Stimulated activated CD4-positive, alpha-beta T cell treated with anti-CD3 and anti-CD28 coated beads, Interleukin-4, amount 100 ng/mL, for 1 hour (primary cell): ENCODE measurements at places on chromosomes 13 and 19.

- DNase-seq = no peak
Observed at GRCh38 chr13:106986033-106986484, 418.1 kb upstream of the ARGLU1 start.

- no peak for DNase-seq
Observed at GRCh38 chr13:59374691-59375090, 789.0 kb downstream of the DIAPH3 start.

GRCh38 chr19:23409392-23410048 lies 14.2 kb upstream of the ZNF91 start:
- DNase-seq = no peak

GRCh38 chr19:17794731-17795494 lies at the start of gene B3GNT3:
B3GNT3 (plus strand) TSS chr19:17795138; CDS start chr19:17807808, 12,670 bp downstream.
- DNase-seq = peak; percentile 24

GRCh38 chr13:101535192-101535746 lies 82.8 kb downstream of the ITGBL1 start:
- DNase-seq = no peak

DNA sequence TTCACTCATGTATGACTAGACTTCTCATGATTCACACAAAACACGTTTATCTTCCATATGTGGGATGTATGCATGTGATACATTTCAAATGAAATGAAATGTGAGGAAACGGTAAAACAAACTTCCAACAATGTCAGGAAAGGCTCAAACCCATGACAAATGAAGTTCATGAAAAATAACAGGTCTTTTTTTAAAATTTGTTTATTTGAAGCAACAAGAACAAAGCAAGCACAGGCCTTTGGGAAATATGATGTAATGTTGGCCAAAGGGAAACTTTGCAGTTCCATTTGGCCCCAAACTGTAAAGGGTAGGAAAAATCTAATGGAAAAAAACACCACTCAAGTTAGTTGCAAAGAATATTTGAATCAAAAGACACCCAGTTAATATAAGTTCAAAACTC lies 463.8 kb upstream of the ARGLU1 start:
- DNase-seq = no peak

DNA sequence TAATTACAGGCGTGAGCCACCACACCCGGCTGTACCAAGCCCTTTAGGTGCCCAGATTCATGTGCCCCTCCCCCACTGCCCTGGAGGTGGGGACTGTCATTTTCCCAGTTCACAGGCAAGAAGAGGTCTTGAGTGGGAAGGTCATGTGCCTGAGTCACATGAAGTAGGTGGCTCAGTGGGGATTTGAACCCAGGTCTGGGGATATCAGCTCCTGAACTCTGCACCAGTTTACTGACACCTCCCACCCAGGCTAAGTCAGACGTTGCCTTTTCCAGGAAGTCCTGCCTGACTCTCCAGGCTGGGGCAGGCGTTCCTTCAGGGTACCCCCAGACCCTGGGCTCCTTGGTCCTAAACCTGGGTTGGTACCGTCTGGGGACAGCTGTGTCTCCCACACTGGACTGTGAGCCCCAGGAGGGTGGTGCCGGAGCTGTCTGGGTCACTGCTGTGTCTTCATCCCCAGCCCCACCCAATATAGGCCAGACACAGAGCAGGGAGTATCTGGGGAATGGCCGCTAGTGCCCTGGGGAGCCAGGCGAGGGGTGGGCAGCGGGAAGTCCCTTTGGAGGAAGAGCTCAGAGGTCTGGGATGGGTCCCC lies 8.6 kb downstream of the VASP start:
- no peak for DNase-seq

GRCh38 chr13:114313061-114313860 lies 1.0 kb upstream of the CHAMP1 start:
- peak; percentile 34 for DNase-seq

DNA sequence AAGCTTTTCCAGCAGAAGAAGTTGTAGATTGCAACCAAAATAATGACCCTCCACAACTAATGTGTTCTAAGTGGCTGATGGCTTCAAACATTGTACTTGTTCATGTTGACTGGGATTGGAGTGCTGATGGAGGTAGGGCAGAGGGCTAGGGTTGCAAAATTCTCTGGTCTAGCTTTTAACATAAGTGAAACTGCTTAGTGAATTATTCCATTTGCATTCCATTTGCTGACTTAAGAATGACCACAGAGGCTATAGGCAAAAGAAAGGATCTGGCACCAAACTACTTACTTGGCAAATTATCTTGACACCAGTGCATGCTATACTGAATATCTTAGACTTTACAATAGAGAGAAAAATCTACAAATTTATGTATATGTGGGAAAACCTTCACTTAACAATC lies 287.0 kb downstream of the FGF9 start:
- no peak for DNase-seq

GRCh38 chr19:15631817-15632216 lies 8.9 kb upstream of the CYP4F3 start:
- DNase-seq = peak; percentile 14

GRCh38 chr19:38634757-38635482 lies 12.5 kb upstream of the ACTN4 start:
- peak; percentile 73 for DNase-seq

DNA sequence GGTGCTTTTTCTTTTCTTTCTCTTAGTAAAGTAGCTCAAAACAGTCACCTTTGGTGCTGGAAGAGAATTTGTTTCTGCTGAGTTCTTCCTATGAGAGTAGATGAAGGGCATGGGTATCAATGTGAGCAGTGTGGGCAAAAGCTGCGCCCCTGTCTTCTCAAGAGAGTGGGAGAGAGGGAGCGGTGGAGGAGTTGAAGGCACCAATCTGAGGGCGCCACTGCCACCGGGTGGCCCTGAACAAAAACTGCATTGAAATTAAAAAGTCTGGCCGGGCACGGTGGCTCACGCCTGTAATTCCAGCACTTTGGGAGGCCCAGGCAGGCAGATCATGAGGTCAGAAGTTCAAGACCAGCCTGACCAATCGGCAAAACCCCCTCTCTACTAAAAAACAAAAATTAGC lies 28.7 kb upstream of the EPHX3 start:
- DNase-seq = no peak

GRCh38 chr13:59038824-59039223 lies 1124.9 kb downstream of the DIAPH3 start:
- no peak for DNase-seq

DNA sequence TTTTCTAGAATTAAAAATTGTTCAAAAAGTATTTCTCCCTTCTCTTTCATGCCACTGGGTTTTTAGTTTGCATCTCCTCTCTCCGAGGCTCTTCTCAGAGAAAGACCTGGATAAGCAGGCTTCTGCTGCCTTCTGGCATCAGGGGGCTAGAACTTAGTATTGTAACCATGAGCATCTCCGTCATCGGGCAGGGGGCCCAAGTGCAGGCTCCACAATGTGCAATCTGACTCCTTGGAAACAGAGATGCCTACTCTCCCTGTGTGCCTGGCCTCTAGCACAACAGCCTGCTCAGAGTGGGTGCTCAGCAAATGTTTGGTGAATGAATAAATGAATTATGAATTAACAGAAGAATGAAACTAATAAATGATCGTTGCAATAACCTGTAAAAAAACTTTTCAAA lies 45.6 kb upstream of the MTIF3 start:
- DNase-seq = no peak

- no peak for DNase-seq
Observed at GRCh38 chr13:109400624-109401257, 385.6 kb downstream of the IRS2 start.

DNA sequence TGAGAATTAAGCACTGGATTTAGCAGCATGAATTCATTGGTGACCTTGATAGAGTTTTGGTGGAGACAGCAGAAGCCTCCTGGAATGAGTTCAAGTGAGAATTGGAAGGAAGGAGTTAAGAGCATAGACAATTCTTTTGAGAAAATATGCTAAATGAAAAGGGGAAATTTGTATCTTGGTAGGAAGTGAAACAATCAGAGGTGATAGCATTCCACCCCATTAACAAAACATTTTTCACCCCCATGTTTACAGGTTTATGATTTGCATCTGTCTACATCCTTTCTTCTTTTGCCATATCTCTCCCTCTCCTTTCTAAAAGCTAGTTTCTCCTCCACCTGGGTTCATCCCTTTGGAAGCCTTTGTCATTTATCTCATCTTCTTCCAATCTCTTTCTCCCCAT lies 27.5 kb downstream of the LNX2 start:
- no peak for DNase-seq

DNA sequence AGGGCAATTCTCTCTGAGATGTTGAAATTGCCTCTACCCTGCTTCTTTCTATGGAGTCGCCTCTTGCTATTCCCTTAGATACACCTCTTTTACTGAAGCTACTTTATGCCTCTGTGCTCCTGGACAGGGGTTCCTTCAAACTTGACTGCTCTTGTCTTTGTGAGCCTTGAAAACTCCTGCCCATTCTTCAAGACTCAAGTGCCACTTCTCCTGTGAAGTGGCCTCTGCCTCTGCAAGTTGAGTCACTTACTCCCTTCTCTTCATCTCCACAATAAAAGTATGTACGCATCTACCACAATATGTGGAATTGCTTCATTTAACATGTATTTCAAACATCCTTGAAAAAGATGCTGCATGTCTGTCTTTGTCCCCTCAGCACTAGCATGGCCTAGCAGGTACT lies 66.0 kb upstream of the TPP2 start:
- no peak for DNase-seq

GRCh38 chr13:108155185-108156106 lies 59.9 kb downstream of the LIG4 start:
- DNase-seq = peak; percentile 57

GRCh38 chr13:112619730-112620631 lies 32.0 kb upstream of the TUBGCP3 start:
- DNase-seq = no peak

- no peak for DNase-seq
Observed at GRCh38 chr13:79846386-79846785, 365.4 kb downstream of the NDFIP2 start.

DNA sequence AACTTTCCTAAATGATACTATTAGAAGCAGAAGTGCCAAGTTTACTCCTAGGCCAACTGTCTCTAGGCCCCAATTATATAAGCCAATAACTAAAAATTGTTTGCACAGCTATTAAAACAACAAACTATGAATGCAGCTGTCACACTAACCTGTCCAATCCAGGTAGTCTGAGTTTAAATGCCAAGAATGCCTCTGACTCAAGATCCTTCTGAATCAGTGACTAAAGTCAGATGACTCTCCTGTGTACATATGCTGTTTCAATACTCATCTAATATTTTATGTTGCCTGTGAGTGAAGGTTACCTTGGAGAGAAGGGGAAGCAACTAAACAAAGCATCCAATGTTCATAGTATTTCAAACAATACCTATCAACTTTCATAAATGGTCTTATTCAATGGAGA lies 257.0 kb downstream of the ENOX1 start:
- DNase-seq = no peak

DNA sequence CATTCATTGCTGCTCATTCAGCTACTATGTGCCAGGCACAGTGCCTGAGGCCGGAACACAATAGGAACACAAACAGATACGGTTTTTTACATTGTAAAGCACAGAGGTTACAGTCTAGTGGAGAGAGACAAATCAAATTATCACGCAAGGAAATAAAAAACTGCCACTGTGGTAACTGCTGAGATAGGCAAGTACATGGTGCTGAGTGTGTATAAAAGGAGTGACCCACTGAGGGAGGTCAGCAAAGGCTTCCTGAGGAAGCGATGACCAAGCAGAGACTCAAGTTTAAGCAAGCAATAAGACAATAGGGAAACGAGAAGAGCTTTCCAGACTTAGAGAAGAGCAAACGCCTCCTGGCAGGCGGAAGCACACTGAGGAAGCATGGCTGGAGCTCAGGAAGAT lies 56.4 kb downstream of the NUFIP1 start:
- DNase-seq = no peak

- DNase-seq = peak; percentile 18
Observed at GRCh38 chr19:5354403-5354802, 13.8 kb upstream of the PTPRS start.

DNA sequence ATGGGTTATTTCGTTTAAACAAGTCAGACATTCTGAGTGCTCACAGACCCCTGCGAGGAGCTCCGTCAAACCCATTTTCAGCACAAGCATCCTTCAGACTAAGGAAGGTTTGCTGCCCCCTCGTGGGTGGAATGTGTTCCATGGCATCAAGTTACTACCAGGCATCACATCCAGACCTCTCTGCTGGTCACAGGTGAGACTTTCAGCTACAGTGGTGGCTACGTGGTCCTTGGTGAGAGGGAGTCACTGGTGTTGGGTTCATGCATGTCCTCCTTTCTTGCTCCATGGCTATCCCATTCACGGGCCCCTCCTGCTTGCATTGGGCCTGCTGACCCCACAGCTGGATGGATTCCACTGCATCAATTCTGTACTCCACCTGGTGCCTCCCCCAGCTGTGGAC lies 9.1 kb upstream of the LILRB5 start:
- DNase-seq = peak; percentile 73

DNA sequence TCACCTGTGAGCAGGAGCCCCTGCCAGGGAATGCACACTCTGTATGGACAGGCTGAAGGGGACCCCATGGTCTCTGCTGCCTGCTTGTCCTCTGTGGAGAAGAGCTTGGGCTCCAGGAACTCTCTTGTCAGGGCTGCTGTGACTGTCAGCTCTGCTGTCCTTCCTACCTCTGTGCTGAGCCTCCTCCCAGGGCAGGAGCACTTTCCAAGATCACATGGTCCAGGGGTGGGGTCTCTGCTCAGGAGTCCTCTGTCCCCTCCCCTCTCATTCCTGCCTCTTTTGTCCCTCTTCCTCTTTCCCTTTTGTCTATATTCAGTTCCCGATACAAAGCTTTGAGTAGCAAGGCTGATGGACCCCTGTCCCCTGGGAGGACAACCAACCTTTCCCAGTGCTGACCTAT lies at the start of gene CEACAM7:
Gene CEACAM7 (minus strand): TSS at position 173 of the 400 bp plus-strand sequence. CDS start 105 bp downstream, at position 68.
- no peak for DNase-seq

- no peak for DNase-seq
Observed at GRCh38 chr19:49403404-49404187, 15.5 kb downstream of the KASH5 start.

GRCh38 chr19:996051-996838 lies 4.0 kb upstream of the GRIN3B start:
- DNase-seq = peak; percentile 55

GRCh38 chr19:49570138-49570856 lies 10.1 kb downstream of the NOSIP start:
- peak; percentile 51 for DNase-seq

GRCh38 chr13:89407357-89407756 lies 1736.2 kb downstream of the SLITRK5 start:
- no peak for DNase-seq

DNA sequence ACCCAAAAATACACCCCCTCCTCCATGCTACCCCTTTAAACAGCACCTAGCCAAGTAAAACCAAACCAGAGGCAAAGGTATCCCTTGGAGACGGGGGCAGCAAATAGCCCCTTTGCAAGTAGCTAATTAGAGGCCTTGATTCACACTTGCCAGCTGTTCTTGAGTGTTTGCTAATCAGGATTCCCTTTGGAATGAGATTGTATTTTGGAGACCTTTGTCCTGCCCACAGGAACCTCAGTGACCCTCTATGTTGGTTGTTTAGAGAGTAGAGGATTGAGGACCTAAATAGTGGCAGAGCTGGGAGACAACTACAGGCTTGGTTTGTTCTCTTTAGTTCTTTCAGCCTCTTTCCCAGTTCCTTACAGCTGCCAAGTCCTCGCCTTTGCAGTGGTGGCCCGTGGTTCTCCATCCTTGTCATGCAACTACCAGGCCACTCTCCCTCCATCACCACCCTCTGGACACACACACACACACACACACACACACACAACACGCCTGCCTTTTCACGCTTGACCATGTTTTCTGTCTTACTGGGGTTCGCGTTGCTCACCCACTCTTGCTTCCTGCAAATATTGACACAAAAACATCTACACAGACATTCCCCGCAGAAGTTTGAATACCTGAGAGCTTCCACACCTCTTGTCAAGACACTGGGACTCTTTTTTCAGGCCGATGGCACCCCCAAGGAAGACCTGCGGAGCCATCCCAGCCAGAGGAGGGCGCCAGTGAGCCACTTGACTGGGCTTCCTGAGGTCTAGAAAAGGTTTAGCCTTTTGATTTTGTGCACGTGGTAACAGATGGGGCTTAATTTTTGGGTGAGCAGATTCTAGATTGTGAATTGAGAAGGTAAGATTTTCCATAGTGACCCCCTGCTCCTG lies 80.0 kb upstream of the GPR183 start:
- peak; percentile 91 for DNase-seq
